Karpas-422 (cell line): ENCODE measurements at places on chromosomes 16 and 17.
A peak's percentile ranks its signal among the peaks of the same experiment; 100 is the strongest.

DNA sequence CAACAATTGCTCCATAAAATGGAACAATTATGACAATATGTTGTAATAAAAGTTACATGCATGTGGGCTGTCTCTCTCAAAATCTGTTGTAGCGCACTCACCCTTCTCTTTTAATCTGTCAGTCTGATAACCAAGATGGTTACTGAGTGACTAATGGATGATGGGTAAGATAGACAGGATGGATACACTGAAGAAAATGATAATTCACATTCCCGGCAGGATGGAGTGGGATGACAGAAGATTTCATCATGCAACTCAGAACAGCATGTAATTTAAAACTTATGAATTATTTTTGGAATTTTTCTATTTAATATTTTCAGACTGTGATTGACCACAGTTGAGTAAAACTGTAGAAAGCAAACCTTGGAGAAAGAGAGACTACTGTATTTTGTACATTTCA is 30.5 kb downstream of the CDH13 start:
- DNase-seq = no peak

DNA sequence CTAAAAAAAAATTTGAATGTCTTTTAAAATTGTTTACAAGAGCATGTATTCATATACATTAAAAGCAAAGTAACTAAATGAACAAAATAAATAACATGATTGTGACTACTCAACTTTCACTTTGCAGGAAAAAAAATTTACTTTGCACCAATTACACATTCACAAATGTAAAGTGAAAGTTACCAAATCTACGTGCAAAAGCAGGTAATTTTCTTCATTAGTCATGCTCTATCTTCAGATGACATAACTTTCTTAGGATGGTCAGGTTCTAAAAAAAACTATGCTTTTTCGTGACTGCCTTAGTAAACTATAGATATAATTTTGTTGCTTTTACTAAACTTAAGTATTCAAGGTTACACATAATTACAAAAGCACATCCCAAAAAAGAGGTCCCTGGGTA is 17.0 kb upstream of the ABCA10 start:
- no peak for DNase-seq

GRCh38 chr17:33858682-33859081 is 396.4 kb upstream of the CCL2 start:
- DNase-seq = no peak

DNA sequence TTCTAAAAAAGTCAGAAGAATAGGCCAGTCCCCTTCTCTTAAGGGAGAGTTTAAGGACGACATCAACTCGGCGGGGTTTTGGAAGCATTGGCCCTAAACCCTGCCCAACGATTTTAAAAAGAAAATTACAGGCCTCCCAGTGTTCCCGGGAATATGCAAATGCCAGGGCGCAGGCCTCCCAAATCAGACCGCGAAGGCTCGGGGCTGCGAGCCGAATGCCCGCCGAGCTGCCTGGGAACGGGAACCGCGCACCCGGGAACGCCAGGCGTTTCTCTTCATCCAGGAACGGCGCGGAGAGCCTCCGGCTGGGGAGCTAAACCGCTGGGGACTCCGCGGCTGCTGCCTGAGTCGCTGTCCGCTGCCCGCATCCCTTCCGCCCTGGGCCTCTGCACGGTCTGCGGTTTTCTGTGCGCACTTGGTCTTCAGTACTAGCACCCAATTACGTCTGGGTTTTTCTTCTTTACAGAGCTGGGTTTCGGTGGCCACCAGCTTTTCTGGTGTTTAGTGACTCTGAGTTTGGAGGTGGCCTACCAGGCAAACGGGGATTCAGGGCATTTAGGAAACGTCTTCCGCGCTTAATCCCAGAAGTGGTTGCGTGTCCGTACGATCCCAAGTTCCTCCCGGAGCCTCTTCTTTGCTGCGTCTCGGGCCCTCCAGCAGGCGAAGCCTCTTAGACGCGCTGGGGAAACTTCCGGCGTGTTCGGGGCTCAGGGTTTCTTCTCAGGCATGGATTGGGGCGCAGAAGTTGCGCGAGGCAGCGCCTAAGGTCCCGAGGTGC is 5.7 kb downstream of the IRX5 start:
- DNase-seq = no peak

GRCh38 chr17:9805769-9806168 is 14.4 kb upstream of the DHRS7C start:
- DNase-seq = no peak

GRCh38 chr17:21352221-21352980 is 23.8 kb upstream of the KCNJ12 start:
- peak; percentile 37 for DNase-seq

DNA sequence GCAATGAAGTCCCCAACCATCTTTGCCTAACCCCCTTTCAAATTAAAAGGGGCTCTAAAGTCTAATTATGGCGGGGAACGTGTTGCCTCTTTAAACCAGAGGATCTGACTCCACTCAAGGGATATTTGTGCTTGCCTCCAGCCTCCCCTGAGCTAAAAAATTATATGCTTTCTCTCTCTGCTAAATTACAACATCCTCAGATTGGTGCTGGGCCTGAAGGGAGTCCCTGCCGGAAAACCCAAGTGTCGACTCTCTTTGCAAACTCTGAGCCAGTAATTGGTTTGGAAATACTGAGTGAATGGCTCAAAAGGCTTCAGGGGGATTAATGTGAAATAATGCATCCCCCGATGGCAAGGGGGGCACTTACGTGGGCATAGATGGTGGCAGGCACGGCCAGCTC is 208.5 kb upstream of the TNRC6C start:
- no peak for DNase-seq

- no peak for DNase-seq
Observed at GRCh38 chr17:83203472-83204221, 124.2 kb downstream of the METRNL start.

DNA sequence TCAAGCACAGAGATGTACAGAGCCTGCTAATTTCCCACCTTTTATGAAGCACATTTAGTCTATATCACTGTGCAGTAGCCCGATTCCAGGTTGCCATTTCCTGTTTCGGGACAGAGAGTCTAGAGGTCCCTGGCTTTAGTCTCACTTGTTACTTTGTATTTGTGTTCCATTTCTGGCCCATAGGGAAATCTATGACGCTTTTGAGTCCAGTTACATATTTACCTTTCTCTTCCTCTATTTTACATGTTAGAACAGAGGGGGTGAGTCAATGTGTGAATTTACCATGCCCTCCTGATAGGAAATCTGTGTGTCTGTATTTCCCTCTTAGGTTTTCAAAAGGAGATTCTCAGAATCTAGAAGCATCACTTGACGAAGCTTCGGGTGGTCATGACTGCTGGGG is 227.1 kb upstream of the ZFHX3 start:
- no peak for DNase-seq

DNA sequence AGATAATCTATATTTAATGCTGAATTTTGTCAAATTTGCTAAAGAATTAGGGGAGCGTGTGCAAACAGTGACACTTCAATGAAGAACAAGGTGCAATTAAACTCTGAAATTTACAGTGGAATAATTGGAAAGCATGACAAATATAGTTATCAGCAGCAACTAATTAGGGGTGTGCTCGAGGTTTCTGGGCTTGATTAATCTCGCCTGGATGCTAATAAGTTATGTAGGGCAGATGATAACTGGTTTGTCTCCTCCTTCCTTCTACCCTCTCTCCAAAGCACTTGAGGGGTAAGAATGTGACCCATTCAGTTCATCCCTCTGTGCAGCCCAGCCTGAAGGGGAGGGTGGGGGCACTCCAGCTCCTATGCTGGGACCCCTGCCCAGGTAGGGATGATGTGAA is 21.9 kb downstream of the MRM1 start:
- DNase-seq = no peak

GRCh38 chr16:87661561-87661960 is 59.3 kb downstream of the JPH3 start:
- peak; percentile 79 for DNase-seq

GRCh38 chr16:14955546-14956231 is 18.4 kb downstream of the NPIPA1 start:
- no peak for DNase-seq

DNA sequence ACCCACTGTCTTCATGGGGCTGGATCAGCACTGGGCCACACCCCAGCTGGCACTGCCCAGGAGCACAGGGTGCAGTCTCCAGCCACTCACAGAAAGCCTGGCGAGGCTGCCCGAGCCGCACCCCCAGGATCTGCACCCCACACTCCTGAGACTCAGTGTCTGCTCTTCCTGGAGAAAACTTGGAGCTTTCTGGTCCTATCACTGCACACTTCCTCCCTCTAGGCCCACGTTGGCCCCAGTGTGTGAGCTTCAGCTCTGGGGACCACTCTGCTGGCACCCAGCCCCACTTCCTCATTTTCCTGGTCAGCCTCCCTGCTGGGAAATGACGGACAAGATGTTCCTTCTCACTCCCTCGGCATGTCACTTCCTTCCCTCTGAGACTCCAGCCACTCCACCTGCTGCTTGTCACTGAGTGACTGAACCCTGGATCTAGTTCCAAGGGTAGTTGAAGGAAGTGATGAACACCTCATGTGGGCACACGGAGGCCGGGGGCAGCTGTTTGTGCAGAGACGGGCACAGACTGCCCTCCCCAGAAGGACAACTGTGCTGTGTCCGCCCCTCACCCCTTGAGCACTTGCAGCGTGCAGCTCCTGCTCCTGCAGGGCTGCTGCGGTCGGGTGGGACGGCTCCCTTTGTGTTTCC is 29.0 kb downstream of the ZC3H18 start:
- no peak for DNase-seq

GRCh38 chr17:14011740-14012405 is 57.4 kb upstream of the COX10 start:
- no peak for DNase-seq

DNA sequence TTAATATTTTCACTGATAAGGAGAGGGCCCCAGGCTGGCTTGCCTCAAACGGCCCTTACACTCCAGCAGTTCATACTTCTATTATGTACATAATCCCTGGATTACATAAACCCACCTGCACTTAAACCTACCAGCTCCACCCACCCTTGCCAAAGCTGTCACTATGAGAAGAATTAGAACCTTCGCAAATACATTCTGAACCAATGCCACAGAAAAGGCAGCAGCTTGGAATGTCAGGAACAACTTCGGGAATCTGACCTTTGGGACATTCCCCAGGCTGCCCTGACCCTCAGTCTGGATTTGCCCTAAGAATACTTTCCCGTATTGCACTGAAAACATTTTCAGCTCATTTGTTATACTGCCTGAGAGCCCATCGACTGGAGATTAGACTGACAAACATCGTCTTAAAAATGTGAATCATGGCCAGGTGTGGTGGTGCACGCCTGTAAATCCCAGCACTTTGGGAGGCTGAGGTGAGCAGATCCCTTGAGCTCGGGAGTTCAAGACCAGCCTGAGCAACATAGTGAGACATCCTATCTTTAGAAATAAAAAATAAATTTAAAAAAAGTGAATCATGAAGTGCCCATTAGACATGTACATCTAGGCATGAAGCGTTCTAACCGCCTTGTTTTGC is 21.0 kb upstream of the SEC14L1 start:
- DNase-seq = no peak

DNA sequence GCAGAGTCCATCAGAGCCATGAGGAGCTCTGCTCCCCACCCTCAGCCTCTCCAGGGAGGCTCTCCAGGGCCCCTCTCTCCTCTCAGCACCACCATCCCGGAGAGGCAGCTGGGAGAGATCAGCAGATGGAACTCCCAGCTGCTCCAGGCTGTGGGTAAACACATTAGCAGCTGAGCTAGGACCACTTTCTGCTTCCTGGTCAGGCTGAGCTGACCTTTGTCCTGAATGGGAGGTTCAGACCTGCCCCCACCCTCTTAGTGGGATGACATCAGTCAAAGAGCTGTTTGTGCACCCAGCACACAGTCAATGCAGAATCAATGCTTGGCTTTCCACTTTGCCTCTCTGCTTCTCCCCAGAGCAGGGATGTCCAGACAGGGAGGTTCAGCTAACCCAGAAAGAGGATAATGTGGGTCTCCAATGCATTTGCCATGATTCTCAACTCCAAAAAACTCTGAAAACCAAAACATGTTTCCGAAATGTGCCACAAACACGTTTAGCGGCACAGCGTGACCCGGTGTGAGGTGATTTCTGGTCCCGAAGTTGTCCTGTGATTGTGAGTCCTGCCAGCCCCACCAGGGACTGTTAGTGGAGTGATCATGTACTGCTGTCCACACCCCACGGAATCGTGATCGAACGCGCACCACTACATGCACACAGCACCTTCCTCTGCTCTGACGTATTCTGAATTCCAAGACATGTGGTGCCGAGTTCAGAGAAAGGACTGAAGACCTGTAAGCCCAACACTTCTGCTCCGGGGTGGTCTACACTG is 6.7 kb downstream of the GPR142 start:
- no peak for DNase-seq

DNA sequence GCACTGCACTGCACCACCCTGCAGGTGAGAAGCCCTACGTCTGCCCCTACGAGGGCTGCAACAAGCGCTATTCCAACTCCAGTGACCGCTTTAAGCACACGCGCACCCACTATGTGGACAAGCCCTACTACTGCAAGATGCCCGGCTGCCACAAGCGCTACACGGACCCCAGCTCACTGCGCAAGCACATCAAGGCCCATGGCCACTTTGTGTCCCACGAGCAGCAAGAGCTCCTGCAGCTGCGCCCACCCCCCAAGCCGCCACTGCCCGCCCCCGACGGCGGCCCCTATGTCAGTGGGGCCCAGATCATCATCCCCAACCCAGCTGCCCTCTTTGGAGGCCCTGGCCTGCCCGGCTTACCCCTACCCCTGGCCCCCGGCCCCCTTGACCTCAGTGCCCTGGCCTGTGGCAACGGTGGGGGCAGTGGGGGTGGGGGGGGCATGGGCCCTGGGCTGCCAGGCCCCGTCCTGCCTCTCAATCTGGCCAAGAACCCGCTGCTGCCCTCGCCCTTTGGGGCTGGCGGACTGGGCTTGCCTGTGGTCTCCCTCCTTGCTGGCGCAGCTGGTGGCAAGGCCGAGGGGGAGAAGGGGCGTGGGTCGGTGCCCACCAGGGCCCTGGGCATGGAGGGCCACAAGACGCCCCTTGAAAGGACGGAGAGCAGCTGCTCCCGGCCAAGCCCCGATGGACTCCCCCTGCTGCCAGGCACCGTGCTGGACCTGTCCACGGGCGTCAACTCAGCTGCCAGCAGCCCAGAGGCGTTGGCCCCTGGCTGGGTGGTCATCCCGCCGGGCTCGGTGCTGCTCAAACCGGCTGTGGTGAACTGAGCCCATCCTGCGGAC is 14.2 kb downstream of the PAM16 start:
- DNase-seq = no peak

GRCh38 chr16:89143201-89143741 is 28.3 kb upstream of the CDH15 start:
- no peak for DNase-seq

DNA sequence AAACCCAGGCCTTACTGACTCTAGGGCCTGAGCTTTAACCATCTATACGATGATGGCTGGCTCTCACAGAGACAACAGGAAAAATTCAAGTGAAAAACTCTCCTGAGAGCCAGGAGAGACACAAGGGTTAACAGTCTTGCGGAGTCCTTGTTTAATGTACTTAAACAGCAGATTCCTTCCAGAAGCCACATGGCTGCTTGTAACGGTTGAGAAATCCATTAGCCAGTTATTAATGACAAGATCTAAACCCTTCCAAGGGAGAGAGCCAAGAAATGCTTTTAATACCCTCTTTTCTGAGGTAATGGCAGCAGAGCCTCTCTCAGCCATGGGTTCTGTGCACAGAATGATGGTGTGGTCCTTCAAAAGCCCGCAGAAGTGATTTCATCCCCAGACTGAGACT is 5.2 kb upstream of the ALDOA start:
- DNase-seq = no peak
